AML-193 (cell line): ENCODE measurements at places on chromosomes 2 and 18.

DNA sequence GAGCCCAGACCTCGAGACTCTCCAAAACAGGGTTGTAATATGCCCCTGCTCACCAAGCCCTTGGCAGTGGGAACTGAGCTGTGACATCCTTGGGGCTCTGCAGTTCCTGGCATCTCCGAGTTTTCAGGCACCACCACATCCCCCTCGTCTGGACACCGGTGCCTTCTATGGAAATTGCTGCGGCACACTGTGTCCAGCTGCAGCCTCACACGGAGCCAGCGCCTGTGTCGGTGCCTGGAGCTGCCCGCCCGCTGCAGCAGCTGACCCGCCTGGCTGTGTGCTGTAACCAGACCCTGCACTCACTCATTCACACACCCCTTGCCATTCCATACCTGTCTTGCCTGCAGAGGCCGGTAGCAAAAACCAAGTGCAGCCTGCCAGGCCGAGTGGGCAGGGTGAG, 11.8 kb downstream of the IWS1 start:
- DNase-seq: no peak

DNA sequence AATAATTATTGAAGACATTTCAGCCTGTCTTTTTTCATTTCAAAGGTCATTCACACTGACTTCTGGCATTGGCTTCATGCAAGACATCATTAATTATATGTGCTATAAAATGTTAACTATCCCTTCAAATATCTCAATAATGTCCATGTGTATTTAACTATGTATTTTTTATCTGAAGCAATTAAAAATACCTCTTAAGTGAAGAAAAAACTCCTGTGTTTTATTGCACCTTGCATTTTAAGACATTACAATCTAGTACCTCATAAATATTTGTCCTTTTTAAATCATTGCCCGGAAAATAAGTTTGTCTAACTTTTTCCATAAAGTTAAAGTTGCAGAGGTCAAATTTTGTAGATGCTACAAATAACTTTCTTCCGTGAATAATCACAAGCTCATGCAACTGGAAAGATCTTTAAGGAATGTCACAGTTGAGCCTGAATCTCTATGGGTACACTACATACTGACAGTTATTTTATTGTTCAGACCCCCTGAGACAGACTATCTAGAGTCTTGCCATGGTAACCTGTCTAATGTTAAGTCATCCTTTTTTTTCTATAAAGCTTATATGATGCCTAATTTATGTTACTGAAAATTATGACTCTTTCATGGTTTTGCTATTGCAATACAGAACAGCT, 38.4 kb upstream of the COBLL1 start:
- DNase-seq: no peak

GRCh38 chr2:107545851-107546250, 280.8 kb upstream of the RGPD4 start:
- DNase-seq: no peak

- DNase-seq: no peak
Measured at GRCh38 chr2:230961091-230961491, 34.8 kb upstream of the SPATA3 start.

GRCh38 chr2:3633982-3634595, 23.9 kb upstream of the ALLC start:
- no peak for DNase-seq

DNA sequence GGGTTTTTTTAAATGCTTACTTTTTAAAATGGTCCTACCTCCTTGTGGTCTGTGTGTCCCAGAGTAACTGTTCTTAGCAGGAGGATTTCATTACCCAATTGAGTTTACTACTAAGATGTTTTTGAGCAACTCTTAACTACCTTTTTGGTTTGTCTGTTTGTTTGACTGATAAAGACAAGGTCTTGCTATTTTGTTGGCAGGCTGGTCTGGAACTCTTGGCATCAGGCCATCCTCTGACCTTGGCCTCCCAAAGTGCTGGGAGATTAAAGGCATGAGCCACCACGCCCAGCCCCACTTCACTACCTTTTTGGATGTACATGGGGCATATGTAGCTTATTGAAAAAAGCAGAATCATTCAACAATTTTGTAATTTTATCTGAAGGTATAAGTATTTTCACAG, 14.9 kb downstream of the MRPS9 start:
- no peak for DNase-seq

GRCh38 chr2:154836632-154837031, 138.1 kb downstream of the KCNJ3 start:
- no peak for DNase-seq

- no peak for DNase-seq
Measured at GRCh38 chr2:218282173-218282991, 9.9 kb downstream of the TMBIM1 start.

DNA sequence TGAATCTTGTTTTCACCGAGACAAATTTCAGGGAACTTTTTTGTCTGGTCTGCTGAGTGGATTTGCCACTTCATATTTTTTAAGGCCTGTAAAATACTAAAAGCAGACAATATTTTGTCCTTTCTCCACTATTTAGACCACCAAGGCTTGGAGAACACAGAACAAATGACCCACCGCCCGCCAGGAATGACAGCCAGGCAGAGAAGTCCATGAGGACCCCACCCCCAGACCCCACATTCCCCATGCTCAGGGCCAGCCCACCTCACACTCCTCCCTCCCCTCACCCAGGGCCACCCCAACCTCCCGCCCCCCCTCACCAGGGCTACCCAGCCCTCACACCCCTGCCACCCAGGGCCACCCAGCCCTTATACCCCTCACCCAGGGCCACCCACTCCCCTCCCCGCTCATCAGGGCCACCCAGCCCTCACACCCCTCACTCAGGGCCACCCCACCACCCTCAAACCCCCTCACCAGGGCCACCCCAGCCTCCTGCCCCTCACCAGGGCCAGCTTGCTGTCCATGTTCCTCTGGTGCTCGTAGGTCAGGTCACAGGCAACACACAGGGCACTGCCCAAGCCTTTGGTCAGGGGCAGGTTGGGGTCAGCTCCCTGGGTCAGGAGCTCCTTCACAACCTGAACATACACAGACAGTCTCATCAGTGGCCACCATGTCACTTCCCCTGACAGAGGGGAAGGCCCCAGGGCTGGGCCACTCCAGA, 50.6 kb downstream of the ANKMY1 start:
- DNase-seq: no peak

- DNase-seq: no peak
Measured at GRCh38 chr2:237109421-237109934, 23.8 kb downstream of the COPS8 start.

DNA sequence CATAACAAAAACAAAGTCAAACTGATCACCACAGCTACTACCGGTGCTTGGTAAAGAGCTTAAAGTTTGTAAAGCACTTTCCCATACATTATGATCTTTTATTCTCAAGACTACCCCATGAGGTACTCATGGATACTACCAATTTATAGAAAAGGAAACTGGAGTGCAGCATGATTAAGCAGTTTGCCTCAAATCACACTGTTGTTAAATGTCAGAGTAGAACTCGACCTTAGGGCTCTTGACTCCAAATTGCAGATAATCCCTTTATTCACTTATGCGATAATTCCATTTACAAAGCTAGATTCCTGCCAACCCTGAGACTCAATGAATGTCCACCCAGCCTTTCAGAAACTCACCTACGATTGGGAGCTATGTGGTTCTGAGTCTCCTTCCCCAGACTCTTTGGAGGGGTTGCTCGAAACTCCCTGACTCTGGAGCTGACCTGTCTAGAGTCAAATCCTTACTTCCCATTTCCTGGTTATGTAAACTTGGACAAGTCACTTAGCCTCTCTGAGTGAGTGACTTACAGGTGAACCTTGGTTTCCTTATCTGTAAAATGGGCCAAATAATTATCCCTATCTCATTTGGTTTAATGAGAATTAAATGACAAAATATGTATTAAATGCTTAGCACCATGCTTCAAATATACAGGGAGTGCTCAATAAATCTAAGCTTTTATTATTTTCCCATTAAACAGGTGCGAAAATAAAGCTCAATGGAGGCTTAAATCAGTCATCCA, 47.4 kb downstream of the PSD4 start:
- DNase-seq: no peak

- DNase-seq: no peak
Measured at GRCh38 chr2:107202962-107203591, 317.1 kb upstream of the ST6GAL2 start.

DNA sequence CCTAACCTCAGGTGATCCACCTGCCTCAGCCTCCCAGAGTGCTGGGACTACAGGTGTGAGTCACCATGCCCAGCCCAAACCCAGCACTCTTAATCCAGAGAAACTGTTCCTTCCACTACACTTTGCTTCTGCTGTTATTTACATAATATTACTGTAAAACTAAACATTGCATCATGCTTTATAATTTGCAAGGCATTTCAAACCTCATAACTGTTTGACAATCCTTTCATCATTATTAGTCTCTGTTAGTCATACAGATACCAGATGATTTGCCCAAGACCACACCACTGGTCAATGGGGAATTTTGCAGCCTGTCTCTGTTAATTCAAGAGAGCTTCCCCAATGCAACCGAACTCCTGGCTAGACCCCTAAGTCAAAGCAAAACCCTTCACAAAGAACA, 338.3 kb downstream of the ALK start:
- DNase-seq: no peak

- DNase-seq: no peak
Measured at GRCh38 chr18:32915516-32915915, 142.7 kb upstream of the KLHL14 start.

DNA sequence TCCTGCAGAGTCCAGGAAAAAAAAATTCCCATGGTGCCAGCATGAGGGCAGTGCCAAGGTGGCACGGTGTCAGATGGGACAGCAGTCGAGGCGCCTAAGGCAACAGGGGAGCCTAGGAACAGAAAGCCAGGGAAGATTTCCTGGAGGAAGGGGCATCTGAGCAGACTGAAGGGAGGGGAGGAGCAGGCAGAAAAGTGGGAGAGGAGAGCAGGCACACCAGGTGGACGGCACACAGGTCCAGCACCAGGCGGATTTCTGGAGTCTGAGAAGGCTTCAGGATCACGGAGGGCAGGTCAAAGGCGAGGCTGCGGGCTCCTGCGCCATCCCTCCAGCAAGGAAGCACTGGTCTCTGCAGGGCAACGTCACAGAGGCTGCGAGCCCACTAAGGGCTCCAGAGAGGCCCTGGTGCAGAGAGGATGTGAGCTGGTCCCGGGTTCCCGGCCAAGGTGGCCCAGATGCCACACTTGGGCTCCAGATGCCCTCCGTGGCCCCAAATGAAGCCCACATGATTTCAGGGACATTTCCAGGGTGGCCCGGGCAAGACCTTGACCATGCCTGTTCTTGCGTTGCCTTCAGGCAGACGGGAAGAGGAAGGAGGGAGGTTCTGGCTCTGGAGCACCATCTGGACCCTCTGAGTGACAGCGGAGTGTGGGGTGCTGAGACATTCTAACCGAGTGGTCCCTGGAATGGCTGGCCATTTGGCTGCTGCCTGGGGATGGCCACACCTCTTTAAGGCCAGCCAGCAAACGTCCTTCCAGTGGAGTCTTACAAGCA, 4.1 kb downstream of the HS6ST1 start:
- DNase-seq: no peak

GRCh38 chr18:7516266-7517117, 50.6 kb upstream of the PTPRM start:
- no peak for DNase-seq

DNA sequence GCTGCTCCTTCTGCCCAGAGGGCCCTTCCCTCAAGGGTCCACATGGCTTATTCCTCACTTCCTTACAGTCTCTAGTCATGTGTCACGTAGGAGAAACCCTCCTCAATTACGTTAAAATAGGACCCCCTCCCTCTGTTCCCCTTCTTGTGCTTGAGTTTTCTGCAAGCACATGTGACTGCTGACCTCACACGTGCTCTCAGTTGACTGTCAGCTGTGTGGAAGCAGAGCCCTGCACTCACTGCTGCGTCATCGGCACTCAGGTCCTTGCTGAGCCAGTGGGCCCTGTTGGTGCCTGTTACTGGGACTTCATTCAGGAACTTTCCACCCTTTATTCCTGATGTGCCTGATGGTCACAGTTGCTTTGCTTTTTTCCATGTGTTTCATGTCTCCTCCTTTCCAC, 11.1 kb downstream of the ATG16L1 start:
- DNase-seq: no peak

GRCh38 chr2:101900375-101900774, 91.4 kb upstream of the IL1R2 start:
- no peak for DNase-seq

DNA sequence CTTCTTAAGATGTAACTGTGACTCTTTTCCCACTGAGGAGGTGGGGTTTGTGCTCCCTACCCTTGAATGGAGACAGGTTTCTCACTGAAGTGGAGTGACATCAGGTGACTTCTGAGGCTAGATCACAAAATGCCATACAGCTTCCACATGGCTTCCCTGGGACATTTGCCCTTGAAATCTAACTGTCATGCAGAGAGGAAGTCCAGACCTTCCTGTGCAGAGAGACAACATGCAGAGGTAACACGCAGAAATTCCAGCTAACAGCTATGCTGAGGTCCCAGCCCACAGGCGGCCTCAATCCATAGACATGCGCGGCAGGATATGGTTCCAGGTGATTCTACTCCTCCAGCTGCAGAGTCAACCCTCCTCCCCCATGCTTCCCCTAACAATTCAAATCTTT, 119.0 kb downstream of the TRIB2 start:
- no peak for DNase-seq

- no peak for DNase-seq
Measured at GRCh38 chr2:108106731-108107130, 120.4 kb downstream of the SLC5A7 start.

GRCh38 chr2:144102386-144102785, 417.5 kb downstream of the ZEB2 start:
- no peak for DNase-seq

DNA sequence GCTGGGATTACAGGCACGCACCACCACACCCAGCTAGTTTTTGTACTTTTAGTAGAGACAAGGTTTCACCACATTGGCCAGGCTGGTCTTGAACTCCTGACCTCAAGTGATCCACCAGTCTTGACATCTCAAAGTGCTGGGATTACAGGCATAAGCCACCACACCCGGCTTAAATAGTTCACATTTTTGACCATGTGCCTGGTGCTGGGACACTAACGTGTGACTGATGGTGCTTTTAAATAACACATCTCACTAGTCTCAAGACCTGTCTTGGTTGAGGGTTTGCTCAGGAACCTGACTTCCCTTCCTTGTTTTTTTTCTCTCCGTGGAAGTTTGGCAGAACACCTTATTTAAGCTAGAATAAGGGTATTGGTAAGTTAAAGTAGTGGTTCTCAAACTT, 8.5 kb downstream of the FMNL2 start:
- no peak for DNase-seq
